Activated naive CD4-positive, alpha-beta T cell treated with Interleukin-2 at 50 U/mL for 16 hours (primary cell): ENCODE measurements at places on chromosomes 13 and 19.

DNA sequence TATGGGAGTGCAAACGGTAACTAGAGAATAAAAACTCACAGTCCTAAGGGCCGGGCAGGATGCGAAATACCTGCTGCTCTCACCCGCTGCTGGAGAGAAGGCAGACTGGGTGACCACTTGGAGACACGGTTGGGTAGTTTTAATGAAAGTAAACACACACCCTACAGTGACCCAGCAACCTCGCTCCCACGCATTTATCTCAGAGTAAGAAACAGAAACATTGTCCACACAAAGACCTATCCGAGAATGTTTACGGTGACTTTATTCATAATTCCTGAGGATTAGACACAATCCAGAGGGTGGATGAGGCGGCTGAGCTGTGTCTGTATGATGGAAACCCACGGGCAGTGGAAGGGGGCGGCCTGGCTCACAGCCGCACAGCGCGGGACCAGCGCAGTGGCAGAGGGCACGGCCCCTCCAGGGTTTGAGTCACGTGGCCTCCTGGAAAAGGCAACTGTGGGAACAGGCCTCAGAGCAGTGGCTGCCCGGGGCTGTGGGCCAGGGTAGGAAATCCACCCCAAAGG, 73.5 kb upstream of the C13orf46 start:
- DNase-seq: no peak

- peak; percentile 84 for DNase-seq
Measured at GRCh38 chr19:40466219-40466984, 399 bp upstream of the SPTBN4 start.

- no peak for DNase-seq
Measured at GRCh38 chr13:83622422-83622784, 259.9 kb downstream of the SLITRK1 start.

DNA sequence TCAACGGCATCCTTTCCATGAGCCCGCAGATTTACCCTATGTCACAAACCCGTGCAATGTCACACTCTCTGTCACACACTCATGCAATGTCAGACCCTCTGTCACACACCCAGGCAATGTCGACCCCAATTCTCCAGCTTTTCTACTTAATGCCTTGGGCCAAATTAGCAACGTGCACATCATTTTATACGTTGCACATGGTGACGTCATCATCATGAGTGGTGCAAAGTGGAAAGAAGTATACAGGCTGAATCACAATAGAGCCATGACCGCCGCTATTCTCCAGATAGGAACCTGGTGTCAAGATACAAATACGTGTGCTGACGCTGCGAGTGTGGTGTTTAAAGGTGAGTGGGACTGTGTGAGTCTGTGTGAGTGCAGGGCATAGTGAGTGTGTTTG, 21.7 kb upstream of the ZNF845 start:
- DNase-seq: no peak

GRCh38 chr13:110127986-110128511, 178.9 kb downstream of the COL4A1 start:
- no peak for DNase-seq

GRCh38 chr13:76024151-76024550, 388.0 kb downstream of the LMO7 start:
- no peak for DNase-seq

DNA sequence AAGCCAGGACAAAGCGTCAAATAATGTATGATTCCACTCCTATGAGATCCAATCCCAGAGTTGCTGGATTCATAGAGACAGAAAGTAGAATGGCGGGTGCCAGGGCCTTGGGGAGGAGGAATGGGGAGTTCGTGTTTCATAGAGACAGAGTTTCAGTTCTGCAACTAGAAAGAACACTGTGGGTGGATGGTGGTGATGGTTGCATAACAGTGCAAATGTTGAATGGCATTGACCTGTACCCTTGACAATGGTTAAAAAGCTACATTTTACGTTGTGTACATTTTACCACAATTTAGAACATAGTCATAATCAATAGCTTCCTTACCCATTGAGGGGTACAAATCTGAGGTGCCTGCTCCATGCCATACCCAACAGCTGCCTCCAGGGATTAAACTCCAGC, 33.4 kb downstream of the MBD3L2B start:
- DNase-seq: no peak

- no peak for DNase-seq
Measured at GRCh38 chr13:111076155-111077013, 38.7 kb upstream of the ARHGEF7 start.

DNA sequence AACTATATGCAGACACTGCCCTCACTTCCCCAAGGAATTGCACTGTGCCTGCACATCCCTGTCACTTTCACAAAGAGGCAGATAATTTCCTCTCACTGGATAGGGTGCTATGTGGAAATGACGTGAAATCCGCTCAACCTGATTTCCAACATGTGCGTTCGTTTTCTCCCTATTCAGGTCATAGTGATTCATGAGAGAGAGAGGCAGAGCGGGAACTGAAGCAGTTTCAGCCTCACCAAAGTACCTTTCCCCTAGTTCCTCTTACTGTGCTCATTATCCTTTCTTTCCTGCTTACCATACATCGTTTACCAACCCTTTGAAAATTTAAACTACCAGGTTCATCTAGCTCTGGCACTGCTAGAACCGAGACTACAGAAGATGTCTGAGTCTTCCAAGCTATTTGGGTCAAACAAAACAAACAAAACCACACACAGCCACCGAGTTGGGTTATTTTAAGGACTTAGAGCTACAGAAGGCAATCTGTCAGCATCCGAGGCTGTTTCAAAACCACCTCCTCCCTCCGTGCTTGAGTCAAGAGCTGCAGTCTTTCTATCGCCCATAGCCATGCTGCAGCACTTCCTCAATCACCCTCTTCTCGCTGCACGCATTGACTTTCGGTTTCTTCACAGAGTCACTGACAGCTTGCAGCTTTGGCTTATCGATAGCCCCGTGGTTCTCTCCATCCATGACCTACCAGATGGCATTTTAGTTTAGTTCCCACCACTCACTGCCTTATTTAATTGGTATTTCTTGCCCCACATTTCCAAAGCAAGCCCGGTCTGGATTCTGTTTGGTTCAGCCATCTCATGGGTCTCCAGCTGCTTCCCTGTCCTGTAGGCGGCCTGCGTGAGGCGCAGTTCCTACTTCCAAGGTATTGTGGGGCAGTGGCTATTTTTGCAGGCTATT, 1395.8 kb downstream of the EFNB2 start:
- peak; percentile 60 for DNase-seq

GRCh38 chr19:23547816-23548430, 139.1 kb downstream of the ZNF675 start:
- no peak for DNase-seq

DNA sequence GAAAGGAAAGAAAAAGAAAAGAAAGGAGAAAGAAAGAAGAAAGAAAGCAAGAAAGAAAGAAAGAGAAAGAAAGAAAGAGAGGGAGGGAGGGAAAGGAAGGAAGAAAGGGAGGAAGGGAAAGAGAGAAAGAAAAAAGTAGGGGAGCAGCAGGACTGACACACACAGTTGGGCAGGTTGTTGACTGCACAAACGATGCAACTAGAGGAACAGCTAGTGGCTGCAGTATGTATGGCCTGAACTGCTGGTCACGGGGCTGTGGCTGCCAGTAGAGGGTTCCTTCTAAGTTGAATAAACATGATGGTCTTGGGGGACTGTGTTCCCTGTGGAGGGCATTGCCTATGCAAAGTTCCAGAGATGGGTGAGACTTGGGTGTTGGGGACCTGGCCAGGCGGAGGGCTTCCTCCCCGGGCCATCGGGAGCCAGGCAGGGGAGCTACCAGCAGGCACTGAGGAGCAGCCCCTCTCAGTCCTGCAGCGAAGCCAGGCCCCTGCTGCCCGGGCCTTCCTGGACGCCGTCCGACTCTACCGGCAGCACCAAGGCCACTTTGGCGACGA, 16.7 kb upstream of the COLGALT1 start:
- no peak for DNase-seq

- DNase-seq: no peak
Measured at GRCh38 chr13:30799356-30799824, 64.0 kb downstream of the ALOX5AP start.

DNA sequence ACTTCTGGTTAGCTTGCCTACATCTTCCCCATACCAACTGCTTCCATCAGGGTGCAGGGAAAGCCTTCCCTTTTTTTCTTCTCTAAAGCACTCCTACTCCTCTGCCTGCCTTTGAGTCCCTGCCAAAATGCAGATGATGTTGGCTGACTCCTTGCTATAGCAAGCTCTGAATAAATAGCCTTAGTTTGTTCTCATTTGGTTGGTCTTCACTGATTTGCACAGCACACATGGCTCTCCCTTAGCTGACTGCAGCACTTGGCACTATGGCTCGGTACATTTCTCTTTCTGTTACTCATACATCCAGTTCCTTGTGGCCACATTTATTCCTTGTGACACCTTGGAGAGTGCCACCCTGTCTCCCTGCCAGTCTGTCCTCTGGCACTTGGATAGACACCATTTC, 249.8 kb downstream of the DCLK1 start:
- DNase-seq: no peak

DNA sequence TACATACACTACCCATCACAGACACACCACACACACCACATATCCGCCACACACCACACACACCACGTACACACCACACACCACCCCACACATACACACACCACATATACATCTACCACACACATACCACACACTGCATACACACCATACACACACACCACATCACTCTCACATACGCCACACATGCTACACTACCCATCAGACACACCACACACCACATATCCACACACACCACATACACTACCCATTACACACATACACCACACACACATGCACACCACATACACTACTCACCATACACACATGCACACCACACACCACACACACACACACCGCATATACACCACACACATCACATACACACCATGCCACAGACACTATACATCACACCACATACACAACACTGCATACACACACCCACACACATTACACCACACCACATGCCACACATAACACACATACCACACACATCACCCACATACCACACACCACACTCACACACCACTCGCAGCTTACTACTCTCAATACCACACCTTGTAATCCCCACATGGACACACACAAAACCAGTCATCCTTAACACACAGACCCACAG, 9.5 kb downstream of the ERFL start:
- no peak for DNase-seq

DNA sequence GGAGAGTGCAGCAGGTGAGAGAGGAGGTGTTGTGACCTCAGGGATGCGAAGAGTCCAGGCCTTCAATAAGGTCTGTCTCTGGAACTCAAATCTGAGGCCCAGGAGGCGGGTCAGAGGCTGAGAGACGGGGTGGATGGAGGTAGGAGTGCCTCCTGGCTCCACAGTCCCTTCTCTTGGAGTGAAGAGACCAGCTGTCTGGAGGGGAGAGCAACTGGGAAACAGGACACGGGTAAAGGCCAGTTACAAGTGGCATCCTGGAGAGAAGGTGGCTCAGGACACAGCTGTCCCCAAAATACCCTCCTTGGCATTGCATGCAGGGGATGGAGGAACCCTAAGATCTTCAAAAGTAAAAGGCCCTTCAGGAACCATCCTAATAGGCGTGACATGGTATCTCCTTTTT, 19.2 kb downstream of the PDE4A start:
- DNase-seq: no peak

GRCh38 chr19:19056636-19057275, 7.0 kb upstream of the SLC25A42 start:
- no peak for DNase-seq

GRCh38 chr13:78024996-78025395, 106.4 kb upstream of the EDNRB start:
- DNase-seq: no peak

GRCh38 chr19:44658069-44658733, 13.1 kb upstream of the CEACAM19 start:
- no peak for DNase-seq
